ENCODE measurements at places on chromosomes 4 and X. TPM values are rescaled to one million over a fixed set of nuclear protein-coding genes. Genes with fewer than 3 reads are reported as not detected.

DDX60 gene
- polyA plus RNA-seq: 21.7 TPM

TBC1D19 gene
- 18.4 TPM for polyA plus RNA-seq

SLC6A8 gene
- polyA plus RNA-seq: 7.8 TPM

PLP1 gene
- polyA plus RNA-seq: 21.0 TPM

TMEM156 gene
- polyA plus RNA-seq: 0.73 TPM

AFP gene
- polyA plus RNA-seq: not detected

YTHDC1 gene
- polyA plus RNA-seq: 194 TPM

RNF128 gene
- polyA plus RNA-seq: 2.1 TPM

PHOX2B gene
- polyA plus RNA-seq: 0.08 TPM

XPNPEP2 gene
- polyA plus RNA-seq: 5.9 TPM

NHSL2 gene
- polyA plus RNA-seq: 8.9 TPM

RNF212 gene
- 6.1 TPM for polyA plus RNA-seq

RGN gene
- 13.4 TPM for polyA plus RNA-seq

COX7B2 gene
- polyA plus RNA-seq: not detected

JAKMIP1 gene
- polyA plus RNA-seq: 0.12 TPM

- no peak for DNase-seq
Observed at GRCh38 chr4:175090116-175090515, 172.0 kb downstream of the ADAM29 start.

- DNase-seq: no peak
Observed at GRCh38 chr4:2044542-2045517, 14.3 kb upstream of the NAT8L start.

- no peak for DNase-seq
Observed at GRCh38 chr4:37805091-37805490, 21.4 kb upstream of the PGM2 start.

DNA sequence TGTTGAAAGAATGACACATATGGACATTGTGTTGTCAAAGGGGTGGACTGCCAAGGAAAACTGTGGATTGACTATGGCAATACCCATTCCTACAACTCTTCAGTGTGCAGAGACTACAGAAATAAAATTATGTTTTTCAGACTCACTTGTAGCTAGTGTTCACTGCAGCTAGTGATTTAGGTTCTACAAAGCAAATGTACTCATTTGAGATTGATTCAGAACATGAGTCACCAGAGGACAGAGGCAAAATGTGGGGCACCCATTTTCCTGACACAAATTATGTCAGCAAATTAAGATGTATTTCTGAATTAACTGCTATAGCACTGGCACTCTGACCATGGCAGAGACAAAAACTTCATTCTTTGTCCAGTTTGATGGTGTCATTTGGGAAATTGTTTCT, 40.7 kb downstream of the SPCS3 start:
- no peak for DNase-seq

GRCh38 chr4:26490111-26490959, at the start of gene CCKAR:
Gene CCKAR, minus strand, starts transcription at chr4:26490484. Its CDS starts 217 bp downstream, at chr4:26490267.
- DNase-seq: no peak

GRCh38 chrX:70172221-70172620, 5.1 kb upstream of the DGAT2L6 start:
- no peak for DNase-seq

GRCh38 chrX:47918274-47918673, 81.6 kb downstream of the ZNF81 start:
- DNase-seq: no peak

DNA sequence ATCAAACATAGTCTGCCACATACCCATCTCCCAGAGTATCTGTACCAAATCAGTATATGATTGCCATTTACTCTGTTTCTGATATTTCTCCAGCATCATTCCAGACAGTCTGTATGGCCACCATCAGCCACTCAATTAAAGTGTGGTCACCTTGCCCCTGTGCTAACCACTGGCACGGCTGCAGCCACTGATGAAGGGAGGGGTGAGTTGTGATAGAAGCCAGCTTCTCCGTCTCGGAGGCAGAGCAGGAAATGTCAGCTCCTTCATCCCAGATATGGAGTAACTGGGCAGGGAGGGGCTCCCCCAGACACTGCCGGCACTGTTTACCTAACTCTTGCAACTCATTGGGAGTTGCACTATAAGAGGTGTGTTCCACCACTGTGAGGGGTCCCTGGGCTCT, 30.3 kb downstream of the CXCL13 start:
- DNase-seq: no peak

- DNase-seq: no peak
Observed at GRCh38 chr4:576245-576821, at the start of gene TMEM271. Gene TMEM271, minus strand, starts transcription at chr4:576295. Its CDS starts 233 bp downstream, at chr4:576062.

DNA sequence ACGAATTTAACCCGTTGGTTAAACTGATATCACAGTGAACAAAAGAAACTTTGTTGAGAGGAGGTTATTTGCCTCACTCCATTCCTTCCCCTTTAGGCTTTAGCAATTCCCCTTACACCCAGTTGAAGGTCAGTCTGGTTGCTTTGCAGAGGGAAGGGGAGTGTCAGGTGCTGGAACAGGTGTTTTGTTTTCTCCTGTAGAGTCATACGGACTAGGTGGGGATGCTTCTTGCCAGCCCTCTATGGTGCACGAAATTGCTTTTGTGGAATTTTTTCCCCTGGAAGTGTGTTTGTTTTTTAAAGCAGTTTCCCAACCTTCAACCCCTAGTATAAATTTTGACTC, 33.1 kb downstream of the DLG3 start:
- DNase-seq: no peak

DNA sequence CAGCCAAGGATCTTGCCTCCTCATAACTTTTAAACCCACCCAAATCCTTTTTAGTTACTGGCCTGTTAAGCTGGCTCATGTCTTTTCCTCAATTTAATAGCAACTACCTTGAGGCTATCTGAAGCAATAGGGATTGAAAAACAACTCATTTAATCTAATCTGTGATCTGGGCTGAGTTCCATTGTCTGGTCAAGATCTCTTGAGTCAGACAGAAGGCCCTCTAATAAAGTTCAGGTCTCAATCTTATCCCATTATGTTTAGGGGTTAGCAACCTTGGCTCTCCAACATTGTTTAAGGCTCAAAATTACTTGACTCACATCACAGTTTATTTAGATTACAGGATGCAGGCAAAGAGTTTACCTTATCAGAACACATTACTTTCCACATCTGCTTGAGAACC, 436.1 kb downstream of the ANKRD50 start:
- DNase-seq: no peak

DNA sequence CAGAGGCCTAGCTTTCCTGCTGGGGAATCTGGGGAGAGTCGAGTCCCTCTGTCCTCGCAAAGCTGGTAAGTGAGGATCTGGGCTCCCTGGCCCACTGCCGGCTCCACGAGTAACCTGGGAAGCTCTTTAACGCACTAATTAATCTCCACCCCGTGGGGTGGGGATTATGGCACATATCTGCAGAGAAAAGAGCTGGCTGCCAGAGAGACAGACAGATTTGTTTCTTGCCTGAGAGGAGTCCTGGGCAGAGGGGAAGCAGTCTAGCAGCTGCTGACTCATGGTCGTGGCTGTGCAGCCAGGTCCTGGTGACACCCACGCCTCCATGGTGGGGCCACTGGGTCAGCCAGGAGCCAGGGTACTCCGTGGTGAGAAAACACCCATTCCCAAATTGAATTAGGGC, 14.0 kb downstream of the SORCS2 start:
- no peak for DNase-seq

- peak; percentile 46 for DNase-seq
Observed at GRCh38 chr4:85391071-85391470, 83.9 kb upstream of the ARHGAP24 start.

- DNase-seq: no peak
Observed at GRCh38 chr4:94378047-94378446, 35.4 kb upstream of the HPGDS start.

DNA sequence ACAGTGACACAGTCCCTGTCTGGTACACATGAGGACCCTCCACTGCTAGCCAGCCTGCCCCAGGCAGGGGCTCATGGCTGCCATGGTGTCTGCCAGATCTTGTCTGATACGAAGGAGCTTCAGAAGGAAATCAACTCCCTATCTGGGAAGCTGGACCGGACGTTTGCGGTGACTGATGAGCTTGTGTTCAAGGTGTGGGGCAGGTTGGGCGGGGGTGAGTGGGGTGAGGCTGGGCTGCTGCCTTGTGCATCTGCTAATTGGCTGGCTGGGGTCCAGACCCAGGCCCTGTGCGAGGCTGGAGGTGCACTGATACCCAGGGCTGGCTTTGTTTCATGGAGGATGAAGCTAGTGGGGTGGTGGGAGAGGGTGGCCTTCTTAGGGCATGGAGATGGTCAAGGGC, 13.8 kb downstream of the CCDC22 start:
- no peak for DNase-seq

Data from right lung (tissue), 10 donors.